Activated naive CD4-positive, alpha-beta T cell treated with Interleukin-2 at 50 U/mL for 16 hours (primary cell): ENCODE measurements at places on chromosomes 12 and 14.

GRCh38 chr14:22478670-22479069 is 110.4 kb downstream of the DAD1 start:
- DNase-seq, result no peak

DNA sequence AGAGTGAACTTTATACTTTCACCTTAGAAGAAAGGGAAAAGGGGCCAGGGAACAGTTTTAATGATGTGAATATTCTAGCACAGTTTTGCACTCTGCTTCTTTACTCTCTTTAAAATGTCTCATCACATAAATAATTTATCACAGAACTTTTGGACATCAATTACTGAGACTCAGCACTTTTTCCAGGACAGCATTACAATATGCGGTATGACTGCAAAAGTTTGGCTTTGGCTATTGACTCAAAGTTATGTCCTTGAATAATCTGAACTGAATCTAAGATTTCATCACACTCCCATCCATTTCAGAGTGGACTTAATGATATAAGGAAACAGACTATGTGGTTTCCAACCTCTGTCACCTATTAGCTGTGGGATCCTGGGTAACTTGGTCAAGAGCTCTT is 11.7 kb downstream of the CCER1 start:
- no peak for DNase-seq

DNA sequence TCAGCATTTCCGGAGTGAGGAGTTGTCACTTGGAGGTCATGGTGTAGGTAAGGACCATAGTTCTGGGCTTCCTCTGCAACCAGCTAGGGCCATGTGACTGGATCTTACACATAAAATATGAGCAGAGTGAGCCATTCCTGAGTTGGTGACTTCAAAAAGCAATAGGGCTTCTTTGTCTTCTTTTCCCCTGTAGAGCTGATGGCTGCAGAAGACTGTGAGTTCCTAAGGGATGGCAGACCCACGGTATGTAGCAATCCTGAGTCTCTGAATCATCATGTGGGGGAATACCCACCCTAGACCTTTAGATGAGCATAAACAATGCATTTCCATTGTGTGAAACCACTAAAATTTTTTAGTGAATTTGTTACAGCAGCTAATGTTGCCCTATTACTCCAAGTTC is 151.1 kb upstream of the TBX3 start:
- no peak for DNase-seq

- DNase-seq, result no peak
Observed at GRCh38 chr14:32142754-32143437, 58.9 kb upstream of the RNU6-7 start.

DNA sequence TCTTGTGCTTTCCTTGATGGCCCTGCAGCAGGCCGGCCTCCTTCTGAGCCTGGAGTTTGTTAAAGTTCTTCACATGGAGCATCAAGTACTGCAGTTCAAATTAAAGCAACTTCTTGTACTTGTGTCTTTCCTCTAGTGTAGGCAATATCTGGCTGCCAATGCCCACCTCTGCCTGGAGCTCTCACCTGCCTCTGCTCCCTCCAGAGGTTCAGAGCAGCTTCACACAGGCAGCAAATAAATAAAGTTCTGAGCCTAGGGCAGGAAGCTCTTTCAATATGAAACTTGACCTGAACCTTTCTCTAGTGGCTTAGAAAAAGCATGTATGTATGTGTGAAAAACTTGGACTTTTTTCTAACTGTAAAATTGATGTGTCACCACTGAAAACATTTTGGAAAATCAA is 65.9 kb downstream of the ITPR2 start:
- DNase-seq, result no peak

GRCh38 chr14:71113376-71113775 is 206.1 kb downstream of the PCNX1 start:
- DNase-seq, result no peak

DNA sequence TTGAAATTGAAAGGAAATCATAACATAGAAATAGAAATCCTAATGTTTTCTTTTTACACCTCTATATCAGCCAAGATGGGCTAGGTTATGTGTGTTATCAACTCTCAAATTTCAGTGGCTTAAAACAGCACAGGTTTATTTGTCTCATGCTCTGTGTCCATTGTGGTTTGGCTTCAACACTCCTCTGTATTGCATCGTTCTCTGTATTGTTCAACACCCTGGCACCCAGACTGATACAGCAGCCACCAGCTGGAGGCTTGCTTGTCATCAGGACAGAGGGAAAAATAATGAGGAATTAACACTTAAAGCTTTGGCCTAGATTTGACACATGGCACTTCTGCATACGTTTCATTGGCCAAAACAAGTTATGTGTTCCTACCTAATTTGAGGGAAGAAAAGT is 234.2 kb upstream of the ARHGAP5 start:
- DNase-seq, result no peak

GRCh38 chr12:11808931-11809330 is 159.5 kb downstream of the ETV6 start:
- no peak for DNase-seq

- no peak for DNase-seq
Observed at GRCh38 chr14:68574906-68575305, 218.0 kb downstream of the ZFP36L1 start.

GRCh38 chr12:40181490-40181889 is 43.3 kb upstream of the LRRK2 start:
- no peak for DNase-seq

DNA sequence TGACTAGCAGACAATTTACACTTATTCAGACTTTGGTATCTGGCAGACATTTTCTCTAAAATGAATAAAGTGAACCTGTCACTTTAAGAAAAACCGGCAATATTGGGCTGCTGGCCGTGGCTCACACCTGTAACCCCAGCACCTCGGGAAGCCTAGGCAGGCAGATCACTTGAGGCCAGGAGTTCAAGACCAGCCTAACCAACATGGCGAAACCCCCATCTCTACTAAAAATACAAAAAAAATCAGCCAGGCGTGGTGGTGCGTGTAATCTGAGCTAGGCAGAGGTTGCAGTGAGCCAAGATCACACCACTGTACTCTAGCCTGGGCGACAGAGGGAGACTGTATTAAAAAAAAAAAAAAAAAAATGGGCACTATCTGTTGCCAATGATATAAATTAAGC is 11.5 kb downstream of the DUSP16 start:
- no peak for DNase-seq

GRCh38 chr12:116950628-116951325 is 40.0 kb downstream of the FBXW8 start:
- DNase-seq, result no peak

DNA sequence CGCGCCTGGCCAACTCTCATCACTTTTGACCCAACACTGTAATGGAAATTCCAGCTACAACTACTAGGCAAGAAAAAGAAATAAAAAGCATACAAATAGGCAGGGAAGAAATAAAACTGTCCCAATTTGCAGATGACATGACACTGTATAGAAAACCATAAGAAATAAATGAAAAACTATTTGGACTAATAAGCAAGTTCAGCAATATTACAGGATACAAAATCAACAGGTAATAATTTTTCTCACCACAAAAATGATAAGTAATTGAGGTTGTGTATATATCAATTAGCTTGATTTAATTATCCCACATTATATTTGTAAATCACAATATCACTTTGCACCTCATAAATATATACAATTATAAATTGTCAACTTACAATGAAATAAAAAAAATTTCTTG is 41.9 kb upstream of the OASL start:
- no peak for DNase-seq

DNA sequence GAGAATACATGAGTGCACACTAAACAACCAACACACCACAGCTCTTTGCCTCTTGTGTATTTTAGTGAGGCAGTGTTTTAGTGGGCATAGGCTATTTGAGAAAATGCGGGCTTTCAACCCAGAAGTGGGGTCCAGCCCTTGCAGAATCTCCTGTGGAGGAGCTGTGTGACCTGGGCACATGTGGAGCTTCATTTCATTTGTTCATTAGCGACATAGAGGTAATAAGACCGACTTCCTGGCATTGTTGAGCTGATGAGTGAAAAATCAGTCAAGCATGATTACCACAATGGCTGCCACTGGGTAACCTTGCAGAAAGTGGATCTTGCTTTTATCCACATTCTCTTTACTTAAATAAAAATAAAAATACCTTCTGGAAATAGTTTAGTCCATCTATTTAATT is 923.5 kb downstream of the BCL11B start:
- no peak for DNase-seq

- no peak for DNase-seq
Observed at GRCh38 chr14:72883961-72884360, 9.9 kb downstream of the DPF3 start.
